ENCODE measurements at places on chromosomes 5 and 9.

DNA sequence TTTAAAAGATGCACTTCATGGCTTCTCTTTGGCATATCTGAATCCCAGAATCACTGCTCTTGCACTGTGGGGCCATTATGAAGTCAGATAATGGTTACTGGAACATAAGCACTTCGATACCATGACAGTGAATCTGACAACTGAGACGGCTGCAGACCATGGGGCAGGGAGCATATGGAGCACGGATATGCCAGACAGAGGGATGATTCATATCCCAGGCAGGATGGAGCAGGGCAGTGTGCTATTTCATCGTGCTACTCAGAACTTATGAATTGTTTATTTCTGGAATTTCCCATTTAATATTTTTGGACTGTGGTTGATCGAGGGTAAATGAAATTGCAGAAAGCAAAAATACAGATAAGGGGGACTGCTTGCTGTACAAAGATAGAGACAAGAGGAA is 145.0 kb downstream of the EGFLAM start:
- no peak for DNase-seq

- DNase-seq: no peak
Observed at GRCh38 chr5:177330991-177331842, 19.5 kb upstream of the MXD3 start.

DNA sequence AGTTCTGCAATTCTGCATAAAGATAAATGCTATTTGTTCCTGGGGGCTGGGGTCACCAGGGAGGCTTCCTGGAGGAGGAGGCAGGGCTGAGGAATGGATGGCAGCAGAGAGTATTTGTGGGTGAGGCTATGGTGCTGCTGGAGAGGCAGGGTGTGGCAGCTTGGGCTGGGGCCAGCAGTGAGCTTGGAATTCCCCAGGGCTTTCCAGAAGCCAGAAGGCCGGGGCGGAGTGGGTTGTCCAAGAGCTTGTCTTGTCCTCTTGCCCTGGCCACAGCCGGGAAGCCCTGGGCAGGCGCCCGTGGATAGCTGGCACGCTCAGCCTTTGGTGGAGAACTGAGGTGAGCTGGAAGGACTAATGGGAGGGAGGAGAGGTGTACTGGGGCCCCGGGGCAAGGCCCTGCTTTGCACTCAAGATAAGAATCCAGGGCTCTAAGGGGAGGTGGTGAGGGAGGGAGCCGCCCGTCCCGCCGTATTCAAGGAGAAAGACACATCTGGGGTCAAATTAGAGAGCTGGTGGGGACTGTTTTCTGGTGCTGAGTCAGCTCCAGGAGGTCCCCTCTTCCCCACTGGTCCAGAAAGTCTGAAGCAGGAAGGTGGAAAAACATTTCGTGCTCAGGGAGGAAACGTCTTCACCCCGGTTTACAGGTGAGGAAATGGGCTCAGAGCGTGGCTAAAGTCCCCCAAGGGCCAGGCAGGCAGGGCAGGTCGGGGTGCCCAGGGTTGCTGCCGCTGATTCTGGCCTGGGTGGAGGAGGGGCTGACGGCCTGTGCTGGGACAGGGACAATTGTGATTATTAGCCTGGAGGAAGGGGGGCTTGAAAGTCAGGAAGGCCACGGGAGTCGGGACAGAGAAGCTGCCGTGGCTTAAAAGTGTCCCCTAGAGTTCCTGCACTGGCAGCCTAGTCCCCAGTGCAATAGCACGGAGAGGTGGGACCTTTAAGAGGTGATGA is 26.9 kb upstream of the CNOT6 start:
- DNase-seq: no peak

- no peak for DNase-seq
Observed at GRCh38 chr5:36108758-36109460, 42.2 kb upstream of the UGT3A2 start.
